ENCODE measurements at places on chromosomes 12 and 14. TPM values are rescaled to one million over a fixed set of nuclear protein-coding genes. Genes with fewer than 3 reads are reported as not detected.

The TMEM52B gene
- 0.48 TPM for total RNA-seq

The MMP17 gene
- 1.7 TPM for total RNA-seq

The ZDHHC22 gene
- not detected for total RNA-seq

The ALX1 gene
- total RNA-seq: 0.21 TPM

The MFAP5 gene
- 15.8 TPM for total RNA-seq

The LBHD2 gene
- total RNA-seq: not detected

The SLC38A2 gene
- 291 TPM for total RNA-seq

Data from kidney epithelial cell (primary cell).